ENCODE measurements at places on chromosomes 4 and X. TPM values are rescaled to one million over a fixed set of nuclear protein-coding genes. Genes with fewer than 3 reads are reported as not detected.

TCEAL7 gene
- total RNA-seq = not detected

SPANXD gene
- not detected for total RNA-seq

CLGN gene
- total RNA-seq = 5.3 TPM

CHRDL1 gene
- not detected for total RNA-seq

TRIM2 gene
- total RNA-seq = 0.91 TPM
